ENCODE measurements at places on chromosomes 12 and 14.

- no peak for DNase-seq
Measured at GRCh38 chr12:83818881-83819280, 1093.7 kb downstream of the SLC6A15 start.

GRCh38 chr12:27555361-27555760, 31.4 kb downstream of the PPFIBP1 start:
- DNase-seq: no peak

DNA sequence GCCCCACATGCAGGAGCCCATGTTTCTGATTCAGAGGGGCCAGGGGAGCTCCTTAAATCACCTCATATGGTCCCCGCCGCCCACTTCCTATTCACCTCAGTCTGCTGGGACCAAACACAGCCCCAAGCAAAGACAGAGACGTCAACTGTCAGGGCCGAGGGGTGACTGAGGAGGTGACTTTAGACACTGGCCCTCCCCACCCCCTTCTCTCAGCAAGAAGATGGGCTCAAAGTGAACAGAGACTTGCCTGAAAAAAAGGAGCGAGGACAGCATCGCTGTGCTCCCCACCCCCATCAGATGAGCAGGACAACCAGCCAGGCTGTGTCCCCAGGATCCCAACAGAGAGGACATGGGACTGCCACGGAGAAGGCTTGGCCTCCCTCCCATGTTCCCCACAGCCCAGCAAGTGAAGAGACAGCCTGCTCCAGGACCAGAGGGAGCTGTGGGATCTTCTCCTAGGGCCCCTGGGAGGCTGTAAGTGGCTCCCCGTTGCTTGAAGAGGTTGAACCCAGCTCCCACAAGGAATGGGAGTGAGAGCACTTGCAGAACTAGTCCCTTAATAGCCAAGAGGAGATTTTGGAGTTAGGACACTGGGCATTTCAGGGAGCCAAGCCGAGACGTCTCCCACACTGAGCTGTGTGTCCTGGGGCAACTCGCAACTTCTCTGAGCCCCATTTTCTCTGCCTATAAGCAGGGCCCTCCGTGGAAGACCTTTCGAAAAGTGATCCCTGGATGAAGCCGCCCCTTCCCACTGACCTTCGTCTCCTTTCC, 1.3 kb upstream of the KRT79 start:
- no peak for DNase-seq

GRCh38 chr14:75049731-75050201, 1.5 kb downstream of the MLH3 start:
- no peak for DNase-seq

DNA sequence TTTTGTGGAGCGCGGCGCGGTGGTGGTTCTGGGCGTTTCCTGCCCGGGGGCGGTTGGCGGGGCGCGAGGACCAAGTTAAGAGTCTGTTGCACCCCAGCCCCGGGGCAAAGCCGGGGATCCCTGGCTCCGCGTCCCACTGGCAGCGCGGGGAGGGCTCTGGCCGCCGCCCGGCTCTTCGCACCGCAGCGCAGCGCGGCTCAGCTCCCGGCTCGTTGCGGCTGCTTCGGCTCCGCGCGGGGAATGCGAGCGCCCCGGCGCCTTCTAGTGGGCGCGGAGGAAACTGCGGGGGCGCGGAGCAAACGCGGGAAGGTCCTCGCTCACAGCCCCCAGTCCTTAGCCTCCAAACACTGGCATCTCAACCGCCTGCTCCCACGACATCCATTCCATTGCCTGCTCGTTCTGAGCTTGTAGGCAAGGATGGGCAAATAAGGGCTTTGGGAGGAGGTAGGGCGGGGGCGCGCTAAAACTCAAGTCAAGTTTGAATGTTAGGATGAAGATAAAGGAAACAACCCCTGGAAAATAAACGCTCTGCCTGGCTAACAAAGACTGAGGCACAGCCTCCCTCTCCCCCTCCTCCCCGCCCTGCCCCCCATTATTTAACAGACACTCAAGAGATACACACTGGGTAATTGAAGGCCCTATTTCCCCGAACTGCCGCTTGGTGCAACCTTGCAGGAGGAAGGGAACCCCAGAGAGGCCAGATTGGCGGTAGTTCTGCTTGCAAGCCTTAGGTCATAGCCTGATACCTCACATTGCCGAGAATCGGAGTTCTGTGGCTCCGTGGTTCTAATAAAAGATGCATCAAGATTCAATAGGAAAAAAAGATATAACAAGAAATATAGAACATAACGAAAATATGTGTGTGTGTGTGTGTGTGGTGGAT, at the start of gene B4GALNT1:
TSS of gene B4GALNT1 (minus strand) at position 244 of the 883 bp plus-strand sequence. CDS start 1,069 bp downstream, outside the sequence.
- peak; percentile 53 for DNase-seq

GRCh38 chr14:89011355-89012281, 187.2 kb downstream of the TTC8 start:
- DNase-seq: no peak

GRCh38 chr12:108623577-108623976, 10.1 kb downstream of the SELPLG start:
- DNase-seq: no peak

DNA sequence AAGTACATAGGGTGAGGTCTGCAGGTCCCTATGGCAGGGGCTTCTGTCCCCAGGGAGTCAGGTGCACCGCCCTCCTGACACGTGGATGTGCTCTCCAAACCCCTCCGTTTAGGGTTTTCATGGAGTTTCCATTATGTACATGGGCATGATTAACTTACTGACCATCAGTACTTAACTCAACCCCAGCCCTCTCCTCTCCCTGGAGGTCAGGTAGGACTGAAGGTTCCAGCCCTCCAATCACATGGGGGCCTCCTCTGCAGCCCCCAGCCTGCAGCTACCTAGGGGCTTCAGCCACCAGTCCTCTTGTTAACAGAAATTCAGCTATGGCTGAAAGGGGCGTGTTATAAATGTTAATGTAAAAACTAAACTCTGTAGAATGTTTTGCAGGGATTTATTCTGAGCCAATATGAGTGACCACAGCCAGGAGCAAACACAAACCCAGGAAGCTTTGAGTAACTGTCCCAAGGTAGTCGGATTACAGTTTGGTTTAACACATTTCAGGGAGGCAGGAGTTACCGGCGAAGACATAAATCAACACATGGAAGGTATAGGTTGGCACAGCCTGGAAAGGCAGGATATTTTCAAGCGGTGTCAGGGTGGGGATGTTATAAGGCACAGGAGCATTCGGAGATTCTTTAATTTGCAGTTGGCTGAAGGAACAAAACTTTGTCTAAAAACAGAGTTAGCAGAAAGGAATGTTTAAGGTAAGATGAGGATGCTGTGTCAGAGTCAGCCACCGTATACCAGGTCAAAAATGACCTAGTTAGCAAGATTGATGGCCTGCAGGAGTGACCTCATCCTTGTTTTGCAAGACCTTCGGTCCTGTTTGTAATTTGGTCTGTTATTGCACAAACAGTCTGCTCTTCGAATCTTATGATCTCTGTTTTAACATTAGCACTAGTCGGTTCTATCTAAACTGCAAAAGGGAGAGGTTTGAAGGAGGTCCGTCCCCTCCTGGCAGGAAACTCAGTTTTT, 75.2 kb downstream of the TNFAIP2 start:
- DNase-seq: no peak

- no peak for DNase-seq
Measured at GRCh38 chr14:104400355-104400754, 179.2 kb upstream of the C14orf180 start.

DNA sequence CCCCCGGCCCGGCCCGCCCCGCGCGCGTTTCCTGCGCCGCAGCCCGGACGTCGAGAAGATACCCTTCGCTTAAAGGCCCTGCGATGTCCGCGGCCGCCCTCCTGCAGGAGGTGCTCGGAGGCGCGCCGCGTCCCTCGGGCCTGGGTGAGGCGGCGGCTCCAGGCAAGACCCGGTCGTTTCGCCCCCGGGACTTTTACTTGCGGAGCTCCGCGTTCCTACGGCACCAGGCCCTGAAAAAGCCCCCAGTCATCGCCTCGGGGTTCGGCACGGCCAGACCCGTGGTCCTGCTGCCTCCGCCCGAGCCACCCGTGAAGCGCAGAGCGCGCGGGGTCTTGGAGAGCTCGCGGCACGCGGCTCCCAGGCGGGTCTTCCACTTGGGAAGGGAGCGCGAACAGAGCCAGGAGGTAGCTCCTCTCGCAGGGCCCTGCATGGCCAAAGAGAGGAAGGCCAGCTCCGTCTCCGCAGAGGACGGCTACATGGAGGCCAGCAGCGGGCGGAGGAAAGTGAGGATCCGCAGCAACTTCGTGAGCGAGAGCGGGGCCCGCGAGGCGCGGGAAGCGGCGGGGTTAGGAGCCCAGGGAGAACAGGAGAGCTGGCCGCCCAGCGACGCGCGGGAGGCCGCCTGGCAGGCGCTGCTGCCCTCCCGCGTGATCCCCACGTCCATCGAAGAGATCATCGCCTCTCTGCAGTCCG, 26.9 kb downstream of the TTC6 start:
- DNase-seq: no peak

- no peak for DNase-seq
Measured at GRCh38 chr12:92365333-92365732, 219.7 kb upstream of the BTG1 start.

- DNase-seq: no peak
Measured at GRCh38 chr14:50095895-50096294, 20.5 kb downstream of the VCPKMT start.

GRCh38 chr12:69348162-69348938, at the start of gene LYZ:
Gene LYZ, plus strand, starts transcription at chr12:69348381. Its CDS starts 28 bp downstream, at chr12:69348409.
- DNase-seq: no peak

GRCh38 chr12:47442310-47442709, 263.5 kb downstream of the RPAP3 start:
- DNase-seq: no peak

GRCh38 chr14:61977217-61977616, 215.0 kb downstream of the SNAPC1 start:
- no peak for DNase-seq

GRCh38 chr12:57430112-57430930, 522 bp downstream of the R3HDM2 start:
- DNase-seq: no peak

GRCh38 chr12:19444097-19444496, 4.8 kb downstream of the AEBP2 start:
- no peak for DNase-seq

- no peak for DNase-seq
Measured at GRCh38 chr12:5210179-5210922, 166.7 kb downstream of the KCNA5 start.

DNA sequence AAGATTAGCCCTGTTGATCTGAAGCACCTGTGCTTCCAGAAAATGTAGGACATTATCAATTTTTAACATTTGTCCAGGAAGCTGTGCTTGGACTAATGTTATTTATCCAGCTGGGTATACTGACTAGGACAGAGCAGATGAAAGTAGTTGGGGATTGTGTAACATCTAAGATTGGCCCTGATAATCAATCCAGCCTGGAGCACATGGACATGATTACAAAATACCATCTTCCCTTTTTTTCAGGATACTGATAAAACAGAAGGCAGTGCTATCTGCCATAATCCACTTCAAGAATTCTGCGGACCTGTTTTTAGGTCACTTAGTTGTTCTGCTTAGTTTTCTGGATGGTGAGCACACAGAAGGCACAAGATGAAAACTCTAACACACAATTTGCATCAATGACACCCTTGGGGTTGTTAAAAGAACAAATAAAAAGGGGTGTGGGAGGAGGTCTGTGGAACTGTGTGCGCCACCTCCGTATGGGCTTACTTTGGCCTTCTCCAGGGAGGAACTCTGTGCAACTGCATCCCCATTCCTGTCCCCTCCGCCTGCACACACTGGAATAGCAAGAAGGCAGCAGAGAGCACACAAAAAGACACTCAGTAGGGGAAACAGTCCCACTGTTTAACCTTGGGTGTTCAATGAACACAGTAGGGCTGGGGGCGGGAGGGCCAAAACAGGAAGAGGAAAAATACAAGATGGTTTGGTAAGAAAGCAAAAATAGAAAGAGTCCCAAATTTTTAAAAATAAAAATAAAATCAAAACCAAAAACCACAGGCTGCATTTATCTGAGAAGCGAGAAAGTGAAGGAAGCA, 31.1 kb upstream of the DUSP6 start:
- DNase-seq: no peak

DNA sequence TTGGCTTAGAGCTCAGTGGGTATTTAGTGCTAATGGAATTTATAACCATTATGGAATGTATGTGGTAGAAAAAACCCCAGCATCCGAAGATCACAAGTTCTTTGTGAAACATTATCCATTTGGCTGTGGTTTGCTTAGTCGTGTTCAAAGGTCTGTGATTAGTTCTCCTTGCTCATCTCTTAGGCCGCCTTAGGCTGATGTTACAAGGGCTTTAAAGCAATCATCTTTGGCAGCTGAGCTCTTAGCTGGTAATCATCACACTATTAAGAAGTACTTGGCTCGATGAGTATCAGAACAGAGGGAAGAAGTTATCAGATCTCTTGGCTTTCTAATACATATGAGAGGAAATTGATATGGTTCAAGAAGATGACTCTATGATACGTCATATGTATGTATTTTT, 124.1 kb upstream of the E2F7 start:
- no peak for DNase-seq

- no peak for DNase-seq
Measured at GRCh38 chr12:112464605-112465004, 45.9 kb downstream of the PTPN11 start.

DNA sequence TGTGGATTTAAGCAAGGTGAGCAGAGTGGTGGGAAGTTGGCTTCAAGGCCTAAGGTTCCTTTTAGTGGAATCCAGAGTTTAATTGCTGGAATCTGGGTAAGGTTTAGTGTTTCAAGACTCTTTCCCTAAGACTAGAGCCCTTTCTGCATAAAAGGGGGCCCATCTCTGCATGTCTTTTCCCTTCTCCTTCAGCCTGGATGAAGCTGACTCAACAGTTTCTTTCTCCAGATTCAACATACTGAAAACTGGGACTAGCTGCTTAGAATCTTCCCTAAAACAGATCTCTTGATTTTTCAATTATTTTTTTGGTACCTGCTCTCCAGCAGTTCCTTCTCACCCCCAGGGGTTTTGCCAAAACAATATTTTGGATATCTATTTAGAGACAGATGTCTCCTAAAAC, 34.0 kb downstream of the SLC4A8 start:
- no peak for DNase-seq

- DNase-seq: no peak
Measured at GRCh38 chr12:531951-532585, 72.3 kb downstream of the B4GALNT3 start.

DNA sequence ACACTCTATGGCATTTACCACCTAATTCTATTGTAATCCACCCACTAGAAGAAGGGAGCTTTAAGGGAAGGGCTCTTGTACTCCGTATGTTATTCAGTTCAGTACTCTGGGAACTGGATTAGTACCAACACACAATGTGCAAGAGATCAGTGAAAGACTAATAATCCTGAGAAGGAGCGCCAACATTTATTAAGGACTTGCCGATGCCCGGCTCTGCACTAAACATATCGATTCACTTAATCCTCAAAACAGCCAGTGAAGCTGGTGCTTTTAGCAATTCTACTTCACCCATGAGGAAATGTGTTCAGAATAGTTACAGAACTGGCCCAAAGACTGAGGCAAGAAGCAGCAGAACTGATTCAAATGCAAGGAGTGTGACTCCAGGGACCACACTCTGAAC, 80.9 kb downstream of the RPS6KA5 start:
- DNase-seq: no peak

GRCh38 chr12:105289114-105289904, 41.2 kb upstream of the C12orf75 start:
- DNase-seq: no peak

DNA sequence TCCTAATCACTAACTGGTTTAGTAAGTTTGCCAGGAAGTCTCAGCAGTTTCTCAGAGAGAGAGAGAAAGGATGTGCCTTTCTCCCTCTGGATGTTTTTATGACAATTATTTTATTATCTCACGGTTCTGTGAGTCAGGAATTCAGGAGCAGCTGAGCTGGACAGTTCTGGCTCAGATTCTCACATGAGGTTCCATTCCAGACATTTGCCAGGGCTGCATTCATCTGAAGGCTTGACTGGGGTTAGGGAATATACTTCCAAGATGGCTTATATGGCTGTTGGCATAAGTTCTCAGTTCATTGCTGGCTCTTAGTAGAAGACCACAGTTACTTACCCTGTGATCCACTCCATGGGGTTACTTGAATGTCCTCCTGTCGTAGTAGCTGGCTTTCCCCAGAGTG, 101.2 kb upstream of the ATF7IP start:
- no peak for DNase-seq

Measured in T-helper 17 cell (primary cell).